ENCODE measurements at places on chromosomes 2 and 18. TPM values are rescaled to one million over a fixed set of nuclear protein-coding genes. Genes with fewer than 3 reads are reported as not detected.
A peak's percentile ranks its signal among the peaks of the same experiment; 100 is the strongest.

DHRS9 gene
- total RNA-seq: not detected

DNA sequence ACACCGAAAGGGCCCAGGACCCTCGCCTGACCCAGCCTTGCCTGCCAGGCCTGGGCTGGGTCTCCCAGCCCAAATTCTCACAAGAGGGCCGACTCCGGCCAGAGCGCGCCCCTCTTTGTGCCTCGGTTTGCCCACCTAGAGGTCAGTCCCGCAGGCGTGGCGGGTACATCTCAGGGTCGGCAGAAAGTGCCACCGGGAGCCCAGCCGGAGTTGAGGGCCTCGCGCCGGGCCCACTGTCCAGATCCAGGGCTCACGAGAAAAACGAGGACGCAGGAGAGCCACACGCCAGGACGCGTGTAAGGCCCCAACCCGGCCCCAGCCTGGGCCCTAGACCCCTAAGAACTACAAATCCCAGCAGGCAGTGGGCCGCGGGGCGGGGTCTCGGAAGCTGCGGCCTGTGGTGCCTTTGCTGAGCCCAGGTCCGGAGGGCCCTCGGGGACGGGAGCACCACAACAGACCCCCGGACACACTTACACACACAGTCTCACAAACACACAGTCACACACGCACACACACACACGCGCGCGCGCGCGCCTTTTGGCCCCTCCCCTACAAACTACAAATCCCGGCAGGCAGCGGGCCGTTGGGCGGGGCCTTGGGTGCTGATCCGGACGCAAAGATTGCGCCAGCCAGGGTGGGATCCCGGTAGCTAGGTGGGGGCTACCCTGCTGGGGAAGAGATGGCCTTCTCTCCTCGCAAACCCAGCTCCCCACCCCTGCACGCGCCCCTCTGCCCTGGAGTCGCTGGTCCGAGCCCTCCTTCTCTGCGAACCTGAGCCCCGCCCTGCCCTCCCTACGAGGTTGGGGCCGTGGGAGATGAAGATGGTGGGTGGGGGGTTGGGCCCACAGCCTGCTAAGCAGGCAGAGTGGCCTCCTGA lies at the start of gene SH2D6:
Gene SH2D6, plus strand, starts transcription at position 583 of the 877 bp plus-strand sequence. CDS start 10,752 bp downstream, outside the sequence.
- peak; percentile 68 for DNase-seq

DNA sequence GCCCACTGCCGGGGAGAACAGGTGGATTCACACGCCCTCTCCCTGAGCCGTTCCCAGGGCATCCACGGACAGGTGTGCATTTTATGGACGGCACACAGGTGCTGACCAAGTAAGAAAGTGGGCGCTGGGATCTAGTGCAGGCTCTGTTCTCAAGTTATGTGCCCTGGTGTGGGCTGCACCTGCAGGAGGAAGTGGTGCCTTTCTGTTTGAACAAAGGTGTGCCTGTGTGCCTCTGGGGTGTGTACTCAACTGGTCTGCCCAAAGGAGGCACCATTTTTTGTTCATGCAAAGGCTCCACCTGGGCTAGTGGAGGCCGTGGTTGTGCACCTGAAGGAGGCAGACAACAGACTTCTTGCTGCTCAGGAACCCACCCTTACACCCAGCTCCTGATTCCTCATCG lies 88.2 kb upstream of the HK2 start:
- no peak for DNase-seq

DNA sequence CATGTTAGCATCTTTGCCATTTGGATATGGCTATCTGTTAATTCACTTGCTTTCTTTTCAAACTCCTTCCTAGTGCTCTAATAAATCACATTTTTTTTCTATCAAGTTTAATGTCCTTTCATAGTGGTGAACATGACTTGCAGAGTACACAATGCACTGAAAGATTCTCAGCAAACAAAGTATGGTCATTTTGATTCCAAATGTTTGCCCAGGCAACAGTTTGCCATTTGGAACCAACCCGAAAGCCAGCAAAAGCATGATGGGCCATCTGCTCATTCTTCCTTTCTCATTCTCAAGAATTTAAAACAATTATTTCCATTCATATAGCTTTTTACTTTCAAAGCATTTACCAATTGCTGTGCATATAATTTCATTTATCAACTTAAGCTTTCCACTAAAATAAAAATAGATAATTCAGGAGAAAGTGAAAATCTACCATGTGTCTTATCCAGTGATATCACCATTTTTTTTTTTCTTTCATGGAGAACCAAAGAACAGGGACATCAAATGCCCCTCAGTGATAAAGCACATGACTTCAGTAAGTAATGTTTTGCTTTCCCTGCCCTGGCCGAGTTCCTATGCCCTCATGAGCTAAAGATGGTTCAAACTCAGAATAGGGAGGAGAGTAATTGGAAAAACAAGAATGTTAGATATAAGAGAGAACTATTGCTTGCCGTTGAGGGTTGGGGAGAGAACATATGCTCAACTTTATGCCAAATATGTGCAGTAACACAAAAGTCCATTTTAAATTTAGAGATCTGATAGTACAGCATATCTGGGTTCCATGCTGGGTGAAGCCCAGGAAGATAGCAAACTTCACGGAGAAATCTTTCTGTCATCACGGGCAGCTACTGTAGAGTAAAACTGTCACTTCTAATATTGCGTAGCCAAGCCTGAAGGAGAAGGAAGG lies 62.1 kb downstream of the HNMT start:
- no peak for DNase-seq

- peak; percentile 33 for DNase-seq
Measured at GRCh38 chr2:120949957-120950590, 214.4 kb downstream of the GLI2 start.

Measured in IMR-90 (cell line).